ENCODE measurements at places on chromosomes 6 and 20.

- DNase-seq: no peak
These were observed 183.0 kb upstream of the PHACTR1 start for GRCh38 chr6:12533586-12533985.

DNA sequence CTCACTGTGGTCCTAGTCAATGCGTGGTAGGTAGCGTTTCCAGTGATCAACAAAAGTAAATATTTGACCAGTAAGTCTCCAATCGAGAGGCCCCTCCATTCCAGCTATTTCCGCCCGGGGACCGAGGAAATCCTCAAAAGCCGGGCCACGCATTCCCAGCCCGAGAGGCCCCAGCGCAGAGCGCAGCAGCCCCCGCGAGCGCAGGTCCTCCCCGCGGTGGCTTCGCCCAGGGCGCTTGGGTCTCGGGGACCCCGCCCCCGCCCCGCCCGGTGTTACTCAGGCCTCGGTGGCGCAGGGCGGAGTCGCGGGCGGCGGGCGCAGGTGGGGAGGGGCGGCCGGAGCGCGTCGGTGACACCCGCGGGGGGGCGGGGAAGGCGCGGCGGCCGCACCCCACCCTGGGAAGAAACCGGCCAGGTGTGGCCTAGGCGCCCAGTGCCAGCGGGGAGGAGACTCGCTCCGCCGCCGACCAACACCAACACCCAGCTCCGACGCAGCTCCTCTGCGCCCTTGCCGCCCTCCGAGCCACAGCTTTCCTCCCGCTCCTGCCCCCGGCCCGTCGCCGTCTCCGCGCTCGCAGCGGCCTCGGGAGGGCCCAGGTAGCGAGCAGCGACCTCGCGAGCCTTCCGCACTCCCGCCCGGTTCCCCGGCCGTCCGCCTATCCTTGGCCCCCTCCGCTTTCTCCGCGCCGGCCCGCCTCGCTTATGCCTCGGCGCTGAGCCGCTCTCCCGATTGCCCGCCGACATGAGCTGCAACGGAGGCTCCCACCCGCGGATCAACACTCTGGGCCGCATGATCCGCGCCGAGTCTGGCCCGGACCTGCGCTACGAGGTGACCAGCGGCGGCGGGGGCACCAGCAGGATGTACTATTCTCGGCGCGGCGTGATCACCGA lies at the start of gene DSP:
DSP (plus strand) TSS at position 497 of the 890 bp plus-strand sequence; CDS start at position 742, 245 bp downstream.
- no peak for DNase-seq

- no peak for DNase-seq
These were observed 9.8 kb downstream of the FOXQ1 start for GRCh38 chr6:1321738-1322137.

DNA sequence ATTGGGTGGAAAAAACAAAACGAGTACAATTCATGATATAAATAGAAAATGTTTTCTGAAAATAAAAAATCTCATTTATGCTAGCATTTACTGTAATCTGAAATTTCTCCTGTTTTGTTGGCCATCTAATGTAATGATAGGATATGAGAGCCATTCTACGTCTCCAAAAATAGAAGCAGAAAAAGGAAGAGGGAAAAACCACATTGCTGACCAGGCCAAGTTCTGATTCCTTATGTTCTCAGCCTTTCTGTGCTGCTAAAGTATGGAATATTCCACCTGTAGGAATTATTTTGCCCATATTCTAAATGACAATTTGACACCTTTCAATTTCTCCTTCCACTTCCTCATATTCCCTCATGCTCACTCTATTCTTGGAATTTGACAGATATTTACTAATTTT lies 110.2 kb downstream of the TBXT start:
- no peak for DNase-seq

- no peak for DNase-seq
These were observed 19.0 kb upstream of the GSTA4 start for GRCh38 chr6:53014063-53014462.

GRCh38 chr6:34657307-34657978 lies 39.1 kb downstream of the ILRUN start:
- no peak for DNase-seq

DNA sequence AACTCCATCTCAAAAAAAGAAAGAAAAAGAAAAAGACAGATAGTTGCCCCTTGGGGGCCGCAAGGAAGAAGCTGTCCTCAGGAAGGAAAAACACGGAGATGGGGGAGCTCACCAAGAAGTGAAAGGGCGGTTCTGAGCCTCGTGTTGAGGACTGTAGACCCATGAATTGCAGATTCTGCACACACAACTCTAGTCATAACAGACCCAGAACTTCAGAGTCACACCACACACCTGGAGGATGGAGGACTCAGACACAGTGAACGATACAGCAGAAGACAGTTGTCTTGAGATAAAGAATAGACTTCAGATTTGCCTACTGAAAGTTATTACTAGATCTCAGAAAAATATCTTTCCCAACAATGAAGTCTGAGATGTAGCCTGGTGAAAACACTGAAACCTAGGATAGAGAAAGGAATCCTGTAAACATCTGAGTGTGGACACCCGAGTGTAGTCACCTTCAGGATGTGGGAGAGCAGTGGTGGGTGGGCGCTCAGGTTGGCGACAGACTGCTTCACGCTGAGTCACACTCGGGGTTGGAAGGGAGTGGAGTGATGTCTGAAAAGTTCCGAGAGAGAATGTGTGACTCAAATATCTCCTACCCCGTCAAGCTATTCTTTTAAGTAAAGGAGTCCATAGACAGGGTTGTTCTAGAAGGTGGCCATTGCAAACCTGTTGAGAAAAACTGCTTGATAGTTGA lies 88.1 kb downstream of the MAP3K4 start:
- DNase-seq: no peak

- no peak for DNase-seq
These were observed 183.3 kb upstream of the BTBD3 start for GRCh38 chr20:11734431-11734830.

GRCh38 chr6:26576929-26577719 lies 19.6 kb upstream of the ABT1 start:
- no peak for DNase-seq

- no peak for DNase-seq
These were observed 14.0 kb downstream of the PPARD start for GRCh38 chr6:35356391-35356790.

GRCh38 chr6:133040803-133041419 lies 200.2 kb upstream of the EYA4 start:
- DNase-seq: no peak

DNA sequence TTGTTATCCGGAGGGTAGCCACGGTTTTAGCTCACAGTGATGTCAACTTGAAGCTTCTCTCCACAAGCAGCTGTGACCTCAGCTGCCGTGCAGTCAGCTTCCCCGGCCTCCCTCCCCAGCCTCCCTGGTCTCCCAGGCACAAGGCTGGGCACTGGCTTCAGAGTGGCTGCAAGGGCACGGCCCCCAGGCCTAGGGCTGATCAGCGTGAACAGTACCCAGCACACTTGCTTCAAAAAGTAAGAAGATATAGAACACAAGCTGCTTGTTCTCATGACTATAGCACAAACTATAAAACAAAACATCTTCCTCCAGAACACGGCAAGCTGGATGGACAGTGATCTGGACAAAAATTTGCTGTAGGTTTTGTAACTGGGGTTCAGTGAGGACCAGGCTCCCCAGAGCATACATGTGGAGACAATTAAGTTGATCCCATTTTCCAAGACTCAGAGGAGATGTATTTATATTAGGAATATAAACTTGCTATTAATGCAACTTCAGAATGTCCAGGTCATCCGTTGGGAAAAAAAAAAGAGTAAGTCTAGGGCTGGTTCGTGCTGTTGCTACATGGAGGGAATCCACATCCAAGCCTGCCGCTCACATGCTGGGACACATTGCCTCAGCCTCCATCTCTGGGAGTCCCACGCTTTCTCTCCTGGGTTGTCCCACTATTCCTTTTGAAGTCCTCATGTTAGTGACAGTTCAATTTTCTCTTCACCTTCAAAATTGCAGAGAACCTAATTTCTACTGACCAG lies 199.4 kb upstream of the THBS2 start:
- no peak for DNase-seq

DNA sequence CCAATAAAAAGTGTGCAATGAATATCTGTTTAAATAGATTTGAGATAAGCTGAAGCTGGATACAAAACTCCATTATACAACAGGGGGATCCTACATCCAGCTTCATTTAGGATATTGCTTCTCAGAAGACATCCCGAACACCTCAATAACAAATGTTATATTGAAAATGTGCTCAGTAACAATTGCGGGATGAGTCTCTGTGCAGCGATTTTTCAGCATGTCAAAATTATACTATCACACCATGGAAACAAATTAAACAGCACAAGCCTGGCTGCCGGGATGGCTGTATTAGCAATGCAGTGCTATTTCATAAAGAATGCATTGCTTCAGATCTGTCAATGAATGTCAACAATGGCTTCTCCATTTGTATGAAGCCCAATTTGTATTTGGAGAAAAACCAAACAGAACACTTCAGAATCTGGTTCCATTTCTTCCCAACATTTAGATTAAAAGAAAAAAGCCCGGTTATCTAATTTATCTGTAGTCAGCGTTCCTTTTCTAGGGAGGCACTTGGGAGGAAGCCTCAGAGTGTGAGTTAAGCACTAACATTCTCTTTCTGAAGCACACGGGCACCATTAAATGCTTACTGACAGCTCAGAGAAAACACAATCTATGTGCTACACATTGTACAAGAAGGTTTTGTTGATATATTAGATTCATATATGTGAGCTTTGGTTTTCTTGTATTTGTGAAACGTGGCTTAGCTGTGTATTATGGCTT lies 310.9 kb upstream of the AGPAT4 start:
- no peak for DNase-seq

GRCh38 chr6:105995391-105995865 lies 90.7 kb upstream of the PRDM1 start:
- DNase-seq: no peak

DNA sequence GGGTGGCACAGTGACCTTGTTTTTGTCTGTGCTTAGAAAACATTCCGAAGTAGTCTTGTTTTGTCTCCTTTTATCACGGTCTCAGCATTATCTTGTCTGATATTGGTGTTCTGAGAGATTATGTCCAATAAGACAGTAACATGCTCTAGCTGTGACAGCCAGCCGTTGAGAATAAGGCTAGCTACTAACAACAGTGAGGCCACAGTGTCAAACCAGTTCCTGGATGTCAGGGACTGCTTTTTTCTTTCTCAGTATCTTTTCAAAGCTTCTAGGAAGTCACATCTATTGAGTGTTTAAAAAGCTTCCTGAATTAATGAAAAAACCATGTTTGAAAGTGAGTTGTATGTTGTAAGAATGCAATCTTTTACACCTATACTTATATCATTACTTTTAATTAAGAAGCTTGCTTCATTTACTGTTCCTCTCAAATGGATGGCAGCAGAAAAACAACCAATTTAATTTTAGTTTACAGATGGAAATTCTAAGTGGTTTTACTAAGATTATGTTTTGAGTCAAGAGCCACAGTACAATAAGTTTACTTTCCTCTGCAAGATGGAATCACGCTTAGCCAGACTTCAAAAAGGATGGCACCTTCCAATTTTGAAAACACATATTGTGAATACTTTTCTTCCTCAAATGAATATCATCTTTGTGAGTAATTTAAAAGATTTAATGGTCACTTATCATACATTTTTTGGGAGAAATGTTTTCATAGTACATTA lies 53.1 kb downstream of the MAP3K7 start:
- DNase-seq: no peak

DNA sequence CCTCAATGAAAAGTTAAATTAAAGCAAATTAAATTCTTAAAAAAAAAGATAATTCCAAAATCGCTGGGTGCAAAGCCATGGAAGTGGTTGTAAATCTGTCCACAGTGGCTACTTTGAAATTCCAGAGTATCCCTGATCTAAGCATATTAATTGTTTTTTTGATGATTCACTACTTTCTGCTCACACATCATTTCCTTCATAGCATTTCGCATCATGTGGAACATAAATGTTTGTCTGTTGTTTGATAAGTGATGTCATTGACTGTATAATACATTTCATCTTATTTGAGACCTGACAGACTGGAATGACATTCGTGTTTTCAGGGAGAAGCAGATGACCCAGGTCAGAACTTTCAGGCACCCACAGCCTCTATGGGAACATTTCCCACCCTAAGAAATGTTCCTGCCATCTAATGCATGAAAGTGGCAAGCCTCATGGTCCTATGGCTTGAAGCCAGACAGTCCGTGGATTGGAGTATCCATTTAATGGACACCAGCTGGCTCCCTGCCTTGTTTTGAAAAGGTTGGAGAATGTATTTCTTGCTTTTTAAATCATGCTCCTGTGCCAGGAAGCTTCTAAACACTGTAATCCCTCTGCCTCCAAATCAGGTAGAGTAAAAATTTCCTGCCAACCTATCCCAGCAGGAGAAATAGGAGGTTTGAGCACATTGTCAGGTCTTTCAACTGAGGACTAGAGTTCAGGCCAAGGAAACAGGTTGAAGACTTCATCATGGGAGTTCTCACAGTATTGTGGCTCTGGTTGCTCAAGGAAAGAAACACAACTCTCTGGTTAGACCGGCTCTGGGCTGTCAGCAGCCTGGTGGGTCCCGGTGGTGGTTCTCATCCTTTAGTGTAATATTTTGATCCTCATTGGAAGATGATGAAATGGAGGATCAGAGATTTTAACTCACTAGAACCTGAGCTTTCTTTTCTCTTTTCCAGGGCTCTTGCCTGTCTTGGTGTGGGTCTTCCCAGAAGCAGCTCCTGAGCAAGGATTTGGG lies 157.9 kb downstream of the SLC24A3 start:
- no peak for DNase-seq

Measured in cerebellar nuclear complex (tissue), 1 donor.